Muscle of arm (tissue), 14 donors: ENCODE measurements at places on chromosomes 3 and 15. TPM values are rescaled to one million over a fixed set of nuclear protein-coding genes. Genes with fewer than 3 reads are reported as not detected.

SH3BP5 gene
- not detected for polyA plus RNA-seq

TRPM1 gene
- not detected for polyA plus RNA-seq

SLC12A8 gene
- polyA plus RNA-seq = 0.55 TPM

CDHR4 gene
- polyA plus RNA-seq = not detected

CHD2 gene
- polyA plus RNA-seq = not detected

GCHFR gene
- 4.1 TPM for polyA plus RNA-seq

SERPINI2 gene
- not detected for polyA plus RNA-seq

SEMA7A gene
- 4.4 TPM for polyA plus RNA-seq

CTXN2 gene
- polyA plus RNA-seq = not detected

CACNA2D3 gene
- 1.3 TPM for polyA plus RNA-seq

SLCO2A1 gene
- polyA plus RNA-seq = 1.0 TPM

PLXNA1 gene
- polyA plus RNA-seq = 21.9 TPM

DCLK3 gene
- polyA plus RNA-seq = 1.7 TPM

GPR62 gene
- 0.27 TPM for polyA plus RNA-seq

FBXO40 gene
- 1.6 TPM for polyA plus RNA-seq

CRBN gene
- polyA plus RNA-seq = 46.2 TPM

PLA2G4E gene
- not detected for polyA plus RNA-seq

ZBTB38 gene
- 20.8 TPM for polyA plus RNA-seq

MANF gene
- polyA plus RNA-seq = 54.0 TPM

NOX5 gene
- polyA plus RNA-seq = 0.24 TPM

HACL1 gene
- polyA plus RNA-seq = 13.7 TPM

RTP3 gene
- polyA plus RNA-seq = not detected

RPL35A gene
- 1,356 TPM for polyA plus RNA-seq

NAALADL2 gene
- polyA plus RNA-seq = 9.6 TPM

FXR1 gene
- 593 TPM for polyA plus RNA-seq

PRSS50 gene
- polyA plus RNA-seq = 1.1 TPM

AP4E1 gene
- 9.6 TPM for polyA plus RNA-seq

FGF12 gene
- 3.2 TPM for polyA plus RNA-seq
